Retinal pigment epithelial cell (primary cell): ENCODE measurements at places on chromosomes 2 and 18.

DNA sequence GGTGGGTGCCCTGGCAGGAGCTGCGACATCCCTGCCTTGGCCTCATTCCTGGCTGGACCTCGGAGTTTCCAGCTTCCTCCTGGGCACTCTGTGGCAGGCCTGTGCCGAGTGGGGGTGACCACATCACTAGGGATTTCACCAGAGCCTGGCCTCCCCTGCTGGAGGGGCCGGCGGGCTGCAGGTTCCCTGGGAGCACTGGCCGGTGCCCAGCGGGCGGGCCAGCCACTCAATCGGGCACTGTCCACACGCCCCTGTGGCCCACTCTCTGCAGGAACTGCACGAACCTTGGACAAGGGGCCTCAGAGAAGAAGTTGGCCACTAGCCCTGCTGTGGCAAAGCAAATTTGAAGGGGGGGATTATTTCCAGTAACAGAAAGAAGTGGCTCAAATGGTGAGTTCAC is 110.7 kb upstream of the APCDD1 start:
- no peak for DNase-seq

- DNase-seq = no peak
These were observed 46.6 kb downstream of the HDLBP start for GRCh38 chr2:241268716-241269445.

- DNase-seq = no peak
These were observed 137.8 kb upstream of the SKOR2 start for GRCh38 chr18:47389210-47389609.

- DNase-seq = peak; percentile 98
These were observed 250.2 kb downstream of the LRRTM1 start for GRCh38 chr2:80054346-80054675.

GRCh38 chr2:199388728-199389268 is 68.9 kb downstream of the SATB2 start:
- DNase-seq = no peak

- no peak for DNase-seq
These were observed 2.8 kb upstream of the TUBA4B start for GRCh38 chr2:219250049-219250781.

- DNase-seq = no peak
These were observed 340.7 kb downstream of the MBD2 start for GRCh38 chr18:53883771-53884170.

GRCh38 chr2:7758073-7758759 is 841.0 kb downstream of the RNF144A start:
- no peak for DNase-seq
